Activated T-helper 9 cell treated with anti-CD3 and anti-CD28 coated beads, Interleukin-2, amount 50 U/mL, for 16 hours (primary cell): ENCODE measurements at places on chromosomes 1 and 21.

- DNase-seq: no peak
Observed at GRCh38 chr1:23394181-23394580, 24.5 kb upstream of the ZNF436 start.

- no peak for DNase-seq
Observed at GRCh38 chr1:43005460-43006361, 47.0 kb upstream of the SLC2A1 start.

DNA sequence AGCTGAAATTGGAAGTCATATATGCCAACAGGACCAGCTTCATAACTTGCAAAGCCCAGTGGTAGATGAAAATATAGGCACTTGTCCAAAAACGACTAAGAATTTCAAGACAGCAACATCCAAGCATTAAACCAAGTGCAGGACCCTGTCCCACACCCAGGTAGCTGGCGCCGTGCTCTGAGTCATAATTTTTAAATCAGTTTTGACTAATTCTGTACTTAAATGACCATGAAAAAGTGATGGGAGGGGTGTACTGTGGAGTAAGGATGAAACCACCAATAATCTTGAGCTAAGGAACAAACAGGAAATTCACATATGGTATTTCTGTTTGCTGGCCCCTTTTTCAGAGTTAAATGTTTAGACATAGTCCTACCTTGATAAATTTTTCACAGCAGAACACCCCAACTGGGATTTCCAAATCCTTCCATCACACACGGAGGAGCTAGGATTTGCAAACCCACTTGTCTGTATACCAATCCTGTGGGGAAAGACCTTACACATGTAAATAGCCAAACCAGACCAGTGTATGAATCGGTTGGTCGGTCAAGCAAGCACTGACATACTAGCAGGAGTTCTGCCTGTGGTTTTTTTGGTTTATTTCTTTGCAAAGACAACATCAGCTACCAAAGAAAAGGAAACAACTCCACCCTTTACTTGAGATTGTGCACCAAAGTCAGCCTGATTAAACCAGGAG, 235.7 kb upstream of the RAB4A start:
- DNase-seq: no peak

- no peak for DNase-seq
Observed at GRCh38 chr21:21165063-21165645, 166.9 kb downstream of the NCAM2 start.

DNA sequence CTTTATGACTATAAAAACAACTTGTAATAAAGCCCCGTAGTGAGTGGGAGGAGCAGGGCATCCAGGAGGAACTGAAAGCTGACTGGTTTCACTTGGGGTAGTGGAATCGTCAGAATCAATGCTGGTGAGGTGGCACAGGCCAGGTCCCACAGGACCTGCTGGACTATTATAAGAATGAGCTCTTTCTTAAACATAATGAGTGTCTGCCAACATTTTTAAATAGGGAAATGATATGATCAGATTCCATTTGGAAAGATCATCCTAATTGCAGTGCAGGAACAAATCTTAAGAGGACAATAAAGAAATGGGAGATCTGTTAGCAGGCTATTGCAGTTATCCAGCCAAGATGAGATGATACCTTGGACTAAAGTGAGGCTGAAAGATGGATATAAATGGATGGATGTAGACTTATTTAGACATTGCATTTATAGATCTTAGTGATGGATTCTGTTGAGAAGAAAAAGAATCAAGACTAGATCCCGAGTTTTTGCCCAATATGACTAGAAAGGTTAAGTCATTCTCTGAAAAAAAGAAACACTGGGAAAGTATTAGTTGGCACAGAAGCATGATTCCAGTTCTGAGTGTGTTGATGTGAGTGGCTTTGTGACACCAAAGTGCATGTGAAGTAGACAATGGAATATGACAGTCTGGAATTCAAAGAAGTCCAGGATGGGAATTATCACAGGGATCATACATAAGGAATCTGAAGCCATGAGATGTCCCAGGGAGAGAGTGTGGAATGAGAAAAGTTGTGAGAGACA, 153.3 kb upstream of the SGIP1 start:
- no peak for DNase-seq
